ENCODE measurements at places on chromosomes 7 and 10.

- no peak for DNase-seq
Observed at GRCh38 chr7:42010751-42011150, 226.3 kb downstream of the GLI3 start.

DNA sequence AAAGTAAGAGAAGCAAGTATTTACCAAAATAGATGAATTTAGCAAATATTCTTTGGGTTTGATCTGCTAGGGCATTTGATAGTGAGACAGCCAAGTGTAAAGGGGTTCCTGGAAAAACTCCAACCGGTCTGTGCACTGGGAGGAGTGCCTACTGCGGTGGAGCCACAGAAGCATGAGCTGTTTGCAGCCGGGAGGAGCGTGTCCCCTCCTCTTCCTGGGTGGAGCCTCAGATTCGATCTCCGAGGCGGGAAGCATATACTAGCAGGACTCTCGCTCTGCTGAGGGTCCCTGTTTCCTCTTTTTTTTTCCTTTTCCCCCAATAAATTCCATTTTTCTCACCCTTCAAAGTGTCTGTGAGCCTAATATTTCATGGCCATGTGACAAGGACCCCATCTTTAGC, 45.1 kb upstream of the MET start:
- DNase-seq, result no peak

DNA sequence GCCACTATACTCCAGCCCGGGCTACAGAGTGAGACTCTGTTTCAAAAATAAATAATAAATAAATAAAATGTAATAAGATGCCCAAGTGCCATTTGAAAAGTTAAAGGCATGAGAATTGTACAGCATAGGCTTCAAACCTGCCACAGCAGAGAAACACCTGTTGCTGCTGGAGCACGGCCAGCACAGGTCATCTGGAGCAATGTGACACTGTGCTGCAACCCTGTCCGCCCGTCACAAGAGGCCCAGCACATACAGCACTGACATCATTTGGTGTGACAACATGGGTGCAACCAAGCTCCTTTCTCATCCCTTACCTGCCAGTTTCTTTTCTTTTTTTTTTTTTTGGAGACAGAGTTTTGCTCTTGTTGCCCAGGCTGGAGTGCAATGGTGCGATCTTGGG, 1.3 kb downstream of the RFC2 start:
- no peak for DNase-seq

- DNase-seq, result no peak
Observed at GRCh38 chr7:50553973-50554372, 11.2 kb downstream of the DDC start.

DNA sequence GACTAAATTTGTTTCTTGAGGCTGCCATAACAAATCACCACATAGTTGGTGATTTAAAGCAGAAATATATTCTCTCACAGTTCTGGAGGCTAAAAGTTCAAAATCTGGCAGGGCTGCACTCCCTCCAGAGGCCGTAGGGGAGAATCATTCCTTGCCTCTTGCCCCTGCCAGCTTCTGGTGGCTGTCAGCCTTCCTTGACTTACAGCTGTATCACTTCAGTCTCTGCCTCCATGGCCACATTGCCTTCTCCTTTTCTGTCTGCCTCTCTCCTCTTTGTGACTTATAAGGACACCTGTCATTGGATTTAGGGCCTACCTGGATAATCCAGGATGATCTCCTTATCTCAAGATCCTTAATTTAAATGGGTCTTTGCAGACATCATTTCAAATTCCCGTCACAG, 5.8 kb upstream of the LRRC4 start:
- no peak for DNase-seq

DNA sequence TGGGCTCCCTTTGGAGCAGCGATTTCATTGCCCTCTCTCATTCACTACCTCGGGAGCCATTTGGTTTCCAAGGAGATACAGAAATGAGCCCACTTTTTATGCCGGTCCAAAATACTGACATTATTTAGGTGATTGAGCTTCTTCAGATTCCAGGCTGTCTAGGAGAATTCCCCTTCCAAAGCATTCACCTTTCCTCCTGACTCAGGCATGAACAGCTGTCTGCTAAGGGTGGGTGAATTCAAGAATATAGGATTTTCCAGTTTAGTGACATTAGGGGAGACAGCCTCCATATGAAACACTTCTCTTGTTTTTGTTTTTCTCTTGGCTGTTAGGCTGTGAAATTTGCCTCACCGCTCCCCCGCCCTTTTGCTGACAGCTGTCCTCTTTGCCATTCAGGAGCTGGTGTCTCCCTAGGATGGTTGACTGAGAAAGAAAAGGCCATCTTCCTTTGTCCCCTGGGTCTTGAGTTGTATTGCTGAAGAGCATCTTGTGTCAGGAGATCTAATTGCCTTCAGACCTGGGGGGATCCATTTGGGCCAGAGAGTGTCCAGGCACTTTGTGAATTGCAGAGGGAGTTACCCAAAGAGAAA, 56.7 kb downstream of the LRRC4 start:
- DNase-seq, result no peak

DNA sequence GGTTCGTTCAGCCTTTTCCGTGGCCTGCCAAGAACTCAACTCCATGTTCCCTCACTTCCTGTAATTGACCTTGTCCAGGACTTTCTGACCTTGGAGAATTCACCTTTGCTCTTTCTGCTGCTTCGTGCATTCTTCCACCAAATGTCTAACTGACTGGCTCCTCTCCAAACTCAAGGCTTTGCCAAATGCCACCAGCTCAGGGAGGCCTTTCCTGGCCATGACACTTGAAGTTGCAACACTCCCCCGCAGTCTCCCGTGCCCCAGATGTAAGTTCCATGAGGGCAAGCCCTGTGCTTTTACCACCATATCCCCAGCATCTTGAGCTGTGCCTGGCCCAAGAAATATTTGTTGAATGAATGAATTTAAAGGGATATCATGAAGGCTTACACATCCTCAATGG, 238.4 kb downstream of the ARHGAP21 start:
- no peak for DNase-seq

GRCh38 chr7:157357129-157358040, 20.6 kb downstream of the DNAJB6 start:
- DNase-seq, result no peak

GRCh38 chr10:132859084-132859855, 73.3 kb upstream of the NKX6-2 start:
- DNase-seq, result no peak

Measured in stimulated activated CD8-positive, alpha-beta memory T cell treated with anti-CD3 and anti-CD28 coated beads, Interleukin-4, amount 100 ng/mL, for 1 hour (primary cell).